Purkinje cell (primary cell): ENCODE measurements at places on chromosomes 3 and 15. TPM values are rescaled to one million over a fixed set of nuclear protein-coding genes. Genes with fewer than 3 reads are reported as not detected.

EPHA6 gene
- polyA plus RNA-seq: 2.6 TPM in 1 of 2 replicates, not detected in the other

ELP6 gene
- polyA plus RNA-seq: 35.6 and 37.3 TPM in 2 replicates

HGD gene
- not detected in 2 replicates for polyA plus RNA-seq

ADAMTS17 gene
- polyA plus RNA-seq: 2.1 TPM in 1 of 2 replicates, not detected in the other

CLN6 gene
- 0.31 and 0.45 TPM in 2 replicates for polyA plus RNA-seq

LIPH gene
- 0.28 and 0.52 TPM in 2 replicates for polyA plus RNA-seq

LRTM1 gene
- 0.24 TPM in 1 of 2 replicates, not detected in the other for polyA plus RNA-seq

CCR1 gene
- polyA plus RNA-seq: not detected in 2 replicates

PP2D1 gene
- polyA plus RNA-seq: not detected in 2 replicates

PLIN1 gene
- 0.74 and 2.3 TPM in 2 replicates for polyA plus RNA-seq

INAFM2 gene
- polyA plus RNA-seq: 0.76 and 8.2 TPM in 2 replicates

CBLB gene
- polyA plus RNA-seq: 5.8 and 9.4 TPM in 2 replicates

SCN5A gene
- not detected in 2 replicates for polyA plus RNA-seq

STRA6 gene
- not detected in 2 replicates for polyA plus RNA-seq

KBTBD13 gene
- not detected in 2 replicates for polyA plus RNA-seq

EXOSC7 gene
- polyA plus RNA-seq: 66.6 and 67.2 TPM in 2 replicates

HRG gene
- not detected in 2 replicates for polyA plus RNA-seq

KNG1 gene
- not detected in 2 replicates for polyA plus RNA-seq

RARB gene
- polyA plus RNA-seq: 0.74 and 3.0 TPM in 2 replicates

MYL3 gene
- 0.27 TPM in 1 of 2 replicates, not detected in the other for polyA plus RNA-seq

ARHGAP31 gene
- 1.0 and 1.6 TPM in 2 replicates for polyA plus RNA-seq

PTX3 gene
- polyA plus RNA-seq: 0.92 TPM in 1 of 2 replicates, not detected in the other

ANAPC13 gene
- polyA plus RNA-seq: 228 and 270 TPM in 2 replicates

MKRN3 gene
- 6.7 and 14.7 TPM in 2 replicates for polyA plus RNA-seq

TPRG1 gene
- 0.64 TPM in 1 of 2 replicates, not detected in the other for polyA plus RNA-seq

TM4SF4 gene
- not detected in 2 replicates for polyA plus RNA-seq

CCDC39 gene
- polyA plus RNA-seq: 2.8 and 3.5 TPM in 2 replicates

C3orf49 gene
- 1.2 TPM in 1 of 2 replicates, not detected in the other for polyA plus RNA-seq

CLEC3B gene
- not detected in 2 replicates for polyA plus RNA-seq

BCL2A1 gene
- not detected in 2 replicates for polyA plus RNA-seq

SHC4 gene
- polyA plus RNA-seq: 0.06 and 2.9 TPM in 2 replicates

FEZF2 gene
- polyA plus RNA-seq: 3.8 TPM in 1 of 2 replicates, not detected in the other
